ENCODE measurements at places on chromosomes 6 and 20. TPM values are rescaled to one million over a fixed set of nuclear protein-coding genes. Genes with fewer than 3 reads are reported as not detected.

The FAM217A gene
- not detected for total RNA-seq

The LTB gene
- total RNA-seq: 0.15 TPM

The ZSWIM3 gene
- 3.7 TPM for total RNA-seq

The RAB23 gene
- 43.7 TPM for total RNA-seq

The MATN4 gene
- total RNA-seq: 0.06 TPM

The CDSN gene
- total RNA-seq: not detected

The PDCD2 gene
- total RNA-seq: 96.4 TPM

The HUS1B gene
- not detected for total RNA-seq

The SLC52A3 gene
- total RNA-seq: not detected

- no peak overlapping the region for H3K4me3 ChIP-seq
- H3K27me3 ChIP-seq: no peaks in the 10 kb centered on the region
- no peaks in the 10 kb centered on the region for H3K36me3 ChIP-seq
- H3K27ac ChIP-seq: no peak overlapping the region
- DNase-seq: no peak
These were observed 16.0 kb upstream of the CITED2 start for GRCh38 chr6:139390447-139390846.

DNA sequence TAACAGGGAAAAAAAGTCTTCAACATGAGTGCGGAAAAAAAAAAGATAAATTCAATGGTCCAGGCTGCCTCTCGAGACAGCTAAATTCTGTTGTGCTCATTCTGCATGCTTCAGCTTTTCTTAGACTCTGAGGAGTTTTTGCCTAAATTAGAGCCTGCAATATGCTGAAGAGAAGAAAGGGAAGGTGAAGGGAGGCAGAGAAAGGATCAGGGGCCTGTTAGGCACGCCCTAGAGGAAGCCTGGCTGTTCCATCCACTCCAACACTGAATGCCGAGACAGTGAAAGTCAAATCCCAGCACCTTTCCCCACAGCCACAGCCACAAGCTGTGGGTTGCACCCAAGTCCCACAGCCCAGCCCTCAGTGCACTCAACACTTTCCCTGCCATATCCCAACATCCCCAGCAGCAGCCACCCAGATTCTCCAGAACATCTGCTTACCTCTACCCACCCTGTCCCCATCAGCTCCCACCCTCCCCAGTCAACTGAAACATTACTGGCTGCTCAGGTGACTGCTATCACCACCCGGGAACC, 37.3 kb downstream of the PREX1 start:
- H3K27me3 ChIP-seq: no peaks in the 10 kb centered on the region
- H3K4me1 ChIP-seq: peaks cover 33% of the 10 kb centered on the region
- no peaks in the 10 kb centered on the region for H3K36me3 ChIP-seq
- no peak overlapping the region for H3K4me3 ChIP-seq
- H3K27ac ChIP-seq: no peak overlapping the region
- DNase-seq: no peak

- H3K4me3 ChIP-seq: no peak overlapping the region
- H3K27ac ChIP-seq: no peak overlapping the region
- no peaks in the 10 kb centered on the region for H3K4me1 ChIP-seq
- DNase-seq: peak; percentile 83
These were observed 17.8 kb upstream of the HSF2 start for GRCh38 chr6:122381494-122382265.

DNA sequence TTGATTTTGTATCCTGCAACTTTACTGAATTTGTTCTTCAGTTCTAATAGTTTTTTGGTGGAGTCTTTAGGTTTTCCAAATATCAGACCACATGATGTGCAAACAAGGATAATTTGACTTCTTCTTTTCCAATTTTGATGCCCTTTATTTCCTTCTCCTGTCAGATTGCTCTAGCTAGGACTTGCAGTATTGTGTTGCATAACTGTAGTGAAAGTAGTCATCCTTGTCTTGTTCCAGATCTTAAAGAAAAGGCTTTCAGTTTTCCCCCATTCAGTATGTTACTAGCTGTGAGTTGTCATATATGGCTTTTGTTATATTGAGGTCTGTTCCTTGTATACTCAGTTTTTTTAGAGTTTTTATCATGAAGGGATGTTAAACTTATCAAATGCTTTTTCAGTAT, 4.6 kb downstream of the MICB start:
- H3K4me3 ChIP-seq: no peak overlapping the region
- peaks cover 19% of the 10 kb centered on the region for H3K27me3 ChIP-seq
- no peaks in the 10 kb centered on the region for H3K36me3 ChIP-seq

DNA sequence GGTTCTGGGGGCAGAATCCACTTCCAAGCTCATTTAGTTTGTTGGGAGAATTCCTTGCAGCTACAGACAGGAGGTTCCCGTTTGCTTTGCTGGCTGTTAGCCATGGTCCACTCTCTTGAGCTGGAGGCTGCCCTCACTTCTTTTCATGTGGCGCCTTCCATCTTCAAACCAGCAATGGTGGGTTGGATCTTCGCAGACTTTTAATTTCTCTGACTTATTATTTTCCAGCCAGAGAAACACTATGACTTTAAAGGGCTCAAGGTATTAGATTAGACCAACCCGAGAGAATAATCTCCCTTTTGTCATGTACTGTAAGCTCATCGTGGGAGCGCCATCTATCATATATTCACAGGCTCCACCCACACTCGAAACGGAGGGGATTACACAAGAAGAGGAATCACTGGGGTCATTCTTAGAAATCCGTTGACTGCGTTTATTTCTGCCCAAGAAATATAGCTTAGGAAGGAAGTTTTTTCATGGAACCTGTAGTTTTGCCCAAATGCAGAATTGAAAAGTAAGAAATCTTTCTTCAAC, 38.9 kb downstream of the SAMD5 start:
- H3K27me3 ChIP-seq: no peaks in the 10 kb centered on the region
- H3K27ac ChIP-seq: no peak overlapping the region
- DNase-seq: no peak
- no peaks in the 10 kb centered on the region for H3K36me3 ChIP-seq
- peaks cover 5% of the 10 kb centered on the region for H3K4me1 ChIP-seq
- H3K4me3 ChIP-seq: no peak overlapping the region

GRCh38 chr6:12289365-12289919, 719 bp upstream of the EDN1 start:
- peak; percentile 80 for DNase-seq
- H3K36me3 ChIP-seq: no peaks in the 10 kb centered on the region
- H3K4me1 ChIP-seq: peaks cover 30% of the 10 kb centered on the region

GRCh38 chr6:251920-252319, 40.4 kb upstream of the DUSP22 start:
- H3K4me3 ChIP-seq: no peak overlapping the region
- H3K27ac ChIP-seq: no peak overlapping the region
- DNase-seq: no peak

DNA sequence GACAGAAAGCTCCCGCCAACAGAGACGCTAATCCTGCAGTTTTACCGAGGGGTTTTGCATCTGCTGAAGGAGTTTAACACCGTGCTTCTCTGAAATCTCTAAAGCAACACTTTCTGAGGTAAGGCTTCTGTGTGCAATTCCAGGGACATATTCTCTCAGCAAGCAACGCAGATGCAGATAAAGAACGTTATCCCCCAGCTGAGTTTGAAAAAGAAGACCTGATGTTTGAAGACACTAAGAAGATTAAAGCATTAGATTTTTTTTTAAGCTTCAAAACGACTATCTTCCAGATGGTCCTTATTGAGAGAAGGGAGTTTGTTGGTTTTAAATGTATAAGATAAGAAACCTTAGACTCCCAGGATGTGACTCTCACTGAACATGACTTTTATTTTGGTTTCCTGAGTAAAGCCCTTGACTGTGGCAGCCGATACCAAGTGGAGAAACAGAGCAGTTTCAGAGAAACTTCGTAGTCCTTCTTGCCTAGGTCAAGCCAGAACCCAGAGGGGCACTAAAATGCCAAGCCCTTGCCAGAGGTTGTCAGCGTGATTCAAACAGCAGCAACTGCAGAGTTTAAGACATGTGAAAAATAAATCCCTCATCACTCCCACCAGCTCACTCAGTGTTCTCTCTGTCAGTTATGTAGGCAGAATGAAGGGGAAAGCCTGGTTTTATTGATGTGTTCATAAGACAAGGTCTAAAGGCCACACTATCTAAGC, 353.3 kb upstream of the CNR1 start:
- H3K36me3 ChIP-seq: no peaks in the 10 kb centered on the region
- H3K27ac ChIP-seq: no peak overlapping the region
- no peaks in the 10 kb centered on the region for H3K27me3 ChIP-seq
- H3K4me1 ChIP-seq: peaks cover 14% of the 10 kb centered on the region

DNA sequence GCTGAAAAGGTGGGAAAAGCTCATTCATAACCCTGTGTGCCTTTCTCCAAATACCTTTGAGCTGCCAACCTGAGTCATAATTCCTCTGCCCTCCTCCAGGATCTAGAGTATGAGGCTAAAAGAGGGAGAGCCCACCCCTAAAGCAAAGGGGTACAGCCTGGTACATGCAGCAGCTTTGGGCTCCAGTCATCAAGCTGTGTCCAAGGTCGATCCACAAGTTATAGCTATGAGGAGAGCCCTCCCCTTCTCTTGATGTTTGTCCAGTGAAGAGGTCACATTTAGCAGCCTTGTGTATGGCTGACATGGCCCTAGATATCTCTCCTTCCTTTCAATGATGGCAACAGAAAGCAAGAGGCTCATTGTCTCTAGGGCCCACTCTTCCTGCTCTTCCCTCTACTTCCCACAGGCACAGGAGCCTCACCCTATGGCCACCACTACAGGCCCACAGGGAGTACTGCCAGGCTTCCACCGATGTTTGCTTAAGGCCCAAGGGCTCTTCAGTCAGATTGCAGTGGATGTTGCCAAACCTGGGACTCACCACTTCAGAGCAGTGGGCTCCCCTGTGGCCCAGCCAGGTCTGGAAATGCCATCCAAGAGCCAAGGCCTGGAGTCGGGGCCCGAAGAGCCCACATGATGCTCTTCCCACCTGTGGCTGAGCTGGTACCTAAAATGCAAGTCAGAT, 176.8 kb downstream of the CD83 start:
- peaks cover 4% of the 10 kb centered on the region for H3K27me3 ChIP-seq
- no peak overlapping the region for H3K27ac ChIP-seq
- H3K4me3 ChIP-seq: no peak overlapping the region
- no peaks in the 10 kb centered on the region for H3K36me3 ChIP-seq

GRCh38 chr20:8656335-8656734, 412.6 kb upstream of the PLCB4 start:
- H3K4me3 ChIP-seq: no peak overlapping the region
- no peak overlapping the region for H3K27ac ChIP-seq

DNA sequence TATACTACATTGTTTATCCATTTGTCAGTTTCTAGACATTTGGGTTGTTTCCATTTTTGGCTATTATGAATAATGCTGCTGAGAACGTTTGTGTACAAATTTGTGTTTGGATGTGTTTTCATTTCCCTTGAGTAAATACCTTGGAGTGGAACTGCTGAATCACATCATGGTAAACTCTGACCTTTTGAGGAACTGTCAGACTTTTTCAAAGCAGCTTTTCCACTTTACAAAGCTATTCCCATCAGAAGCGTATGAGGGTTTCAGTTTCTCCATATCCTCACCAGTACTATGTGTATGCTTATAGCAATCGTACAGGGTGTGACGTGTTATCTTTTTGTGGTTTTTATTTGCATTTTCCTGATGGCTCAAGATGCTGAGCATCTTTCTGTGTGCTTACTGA, 103.7 kb downstream of the MYO6 start:
- H3K27me3 ChIP-seq: no peaks in the 10 kb centered on the region
- DNase-seq: no peak
- H3K27ac ChIP-seq: no peak overlapping the region
- H3K36me3 ChIP-seq: peaks cover 9% of the 10 kb centered on the region
- no peak overlapping the region for H3K4me3 ChIP-seq
- H3K4me1 ChIP-seq: no peaks in the 10 kb centered on the region

- peaks cover 33% of the 10 kb centered on the region for H3K27me3 ChIP-seq
- H3K27ac ChIP-seq: no peak overlapping the region
- no peak for DNase-seq
- H3K36me3 ChIP-seq: no peaks in the 10 kb centered on the region
- no peak overlapping the region for H3K4me3 ChIP-seq
These were observed 5.9 kb downstream of the F13A1 start for GRCh38 chr6:6314596-6314995.

GRCh38 chr20:37989601-37990295, 43.5 kb downstream of the TTI1 start:
- H3K27ac ChIP-seq: no peak overlapping the region
- H3K4me1 ChIP-seq: peaks cover 19% of the 10 kb centered on the region
- H3K27me3 ChIP-seq: no peaks in the 10 kb centered on the region
- no peak overlapping the region for H3K4me3 ChIP-seq
- no peak for DNase-seq
- no peaks in the 10 kb centered on the region for H3K36me3 ChIP-seq

- H3K36me3 ChIP-seq: no peaks in the 10 kb centered on the region
- H3K4me1 ChIP-seq: peaks cover 17% of the 10 kb centered on the region
- H3K27me3 ChIP-seq: no peaks in the 10 kb centered on the region
- no peak overlapping the region for H3K27ac ChIP-seq
- DNase-seq: no peak
These were observed 203.9 kb upstream of the CST7 start for GRCh38 chr20:24745206-24745605.

GRCh38 chr6:44463728-44464450, 76.4 kb downstream of the CDC5L start:
- no peak overlapping the region for H3K4me3 ChIP-seq
- H3K4me1 ChIP-seq: no peaks in the 10 kb centered on the region
- H3K27ac ChIP-seq: no peak overlapping the region
- H3K27me3 ChIP-seq: no peaks in the 10 kb centered on the region
- no peaks in the 10 kb centered on the region for H3K36me3 ChIP-seq

GRCh38 chr6:51536728-51537127, 550.7 kb downstream of the PKHD1 start:
- no peak overlapping the region for H3K4me3 ChIP-seq
- no peak overlapping the region for H3K27ac ChIP-seq
- peaks cover 3% of the 10 kb centered on the region for H3K4me1 ChIP-seq
- no peaks in the 10 kb centered on the region for H3K27me3 ChIP-seq
- no peaks in the 10 kb centered on the region for H3K36me3 ChIP-seq
- DNase-seq: no peak

DNA sequence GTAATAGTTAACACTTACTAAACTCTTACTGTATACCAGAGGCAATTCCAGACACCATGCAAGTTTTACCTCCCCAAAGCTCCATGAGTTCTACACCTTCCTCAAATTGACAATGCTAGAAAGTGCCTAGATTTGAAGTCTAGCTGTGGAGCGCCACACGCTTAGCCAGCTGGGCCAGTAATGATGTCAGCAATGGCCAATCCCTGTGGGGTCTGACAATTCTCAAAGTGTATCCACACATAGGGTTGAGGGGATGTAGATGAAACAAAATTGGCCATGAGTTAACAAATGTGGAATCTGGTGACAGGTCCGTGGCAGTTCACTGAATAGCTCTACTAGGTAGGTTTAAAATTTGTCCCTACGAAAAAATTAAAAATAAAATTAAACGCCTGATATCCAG, 1.3 kb downstream of the ZNF343 start:
- H3K27ac ChIP-seq: no peak overlapping the region
- H3K4me3 ChIP-seq: no peak overlapping the region
- no peaks in the 10 kb centered on the region for H3K36me3 ChIP-seq
- DNase-seq: no peak

DNA sequence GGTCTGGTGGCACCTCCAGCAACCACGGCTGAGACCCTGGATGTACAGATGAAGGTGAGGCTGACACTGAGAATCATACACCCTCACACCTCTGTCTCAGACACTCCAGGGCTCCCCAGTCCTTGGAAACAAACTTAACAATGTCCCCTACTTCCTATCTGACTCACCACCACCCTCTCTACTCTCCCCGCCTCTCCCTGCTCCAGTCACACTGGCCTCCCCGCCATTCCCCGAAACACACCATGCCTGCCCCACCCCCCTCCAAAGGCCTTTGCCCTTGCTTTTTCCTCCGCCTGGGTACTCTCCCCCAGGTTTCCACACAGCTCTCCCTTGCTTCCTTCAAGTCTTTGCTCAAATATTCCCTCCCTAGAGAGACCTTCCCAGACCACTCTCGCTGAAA, 16.3 kb downstream of the BPI start:
- no peaks in the 10 kb centered on the region for H3K4me1 ChIP-seq
- H3K4me3 ChIP-seq: no peak overlapping the region
- peaks cover 6% of the 10 kb centered on the region for H3K27me3 ChIP-seq
- no peak overlapping the region for H3K27ac ChIP-seq
- no peaks in the 10 kb centered on the region for H3K36me3 ChIP-seq
